NCI-H1436 (cell line): ENCODE measurements at places on chromosomes 7 and 10.

DNA sequence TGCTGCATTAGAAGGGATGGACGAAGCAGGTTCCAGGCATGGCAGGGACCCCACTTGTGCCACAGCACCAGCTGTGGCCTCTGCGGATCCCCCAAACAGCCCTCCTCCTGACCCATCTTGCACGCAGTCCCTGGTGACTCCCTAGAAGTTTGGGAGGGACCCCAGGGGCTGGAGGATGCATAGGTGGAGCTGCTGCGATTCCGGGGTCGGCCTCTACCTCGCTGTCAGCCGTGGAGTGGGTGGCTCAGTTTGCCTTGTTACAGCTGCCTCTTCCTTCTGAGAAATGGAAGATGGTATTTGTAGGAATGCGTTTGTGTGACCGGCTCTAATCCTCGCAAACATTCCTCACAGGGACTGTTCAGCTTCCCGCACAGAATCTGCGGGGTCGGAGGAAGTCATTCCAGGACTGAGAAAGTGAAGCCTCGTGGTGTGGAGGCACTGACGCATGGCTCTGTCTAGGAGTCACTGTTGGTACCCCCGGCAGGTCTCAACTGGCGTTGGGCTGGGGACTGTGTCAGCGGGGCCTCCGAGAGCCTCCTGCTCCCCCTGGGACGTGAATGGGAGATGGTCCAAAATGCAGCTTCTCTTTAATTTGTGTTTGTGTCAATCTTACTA lies 17.5 kb downstream of the PWWP2B start:
- DNase-seq, result no peak

GRCh38 chr10:113080061-113080924 lies 130.2 kb downstream of the TCF7L2 start:
- DNase-seq, result no peak

DNA sequence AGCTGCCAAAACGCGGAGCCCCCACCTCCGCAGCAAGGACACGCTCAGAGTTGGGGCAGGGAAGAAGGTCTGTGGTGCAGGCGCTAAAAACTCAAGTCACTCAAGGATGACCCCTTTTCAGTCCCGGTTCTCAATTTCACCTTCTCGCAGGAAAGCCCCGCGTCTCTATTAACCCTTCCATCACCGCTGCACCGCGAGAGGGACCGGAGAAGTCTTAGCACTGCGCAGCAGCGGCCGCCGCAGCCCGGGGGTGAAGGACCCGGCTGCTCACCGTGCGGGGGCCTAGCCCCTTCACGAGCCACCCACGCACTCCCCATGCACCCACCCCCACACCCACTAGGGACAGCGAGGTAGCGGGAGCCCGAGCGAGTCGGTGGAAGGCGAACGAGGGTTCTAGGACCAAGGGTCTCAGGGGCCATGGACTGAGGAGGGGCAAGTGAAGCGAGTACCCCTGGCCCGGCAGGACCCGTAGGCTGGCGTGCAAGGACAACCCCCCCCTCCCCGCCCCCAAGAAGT lies 162.9 kb downstream of the SH3PXD2A start:
- no peak for DNase-seq

DNA sequence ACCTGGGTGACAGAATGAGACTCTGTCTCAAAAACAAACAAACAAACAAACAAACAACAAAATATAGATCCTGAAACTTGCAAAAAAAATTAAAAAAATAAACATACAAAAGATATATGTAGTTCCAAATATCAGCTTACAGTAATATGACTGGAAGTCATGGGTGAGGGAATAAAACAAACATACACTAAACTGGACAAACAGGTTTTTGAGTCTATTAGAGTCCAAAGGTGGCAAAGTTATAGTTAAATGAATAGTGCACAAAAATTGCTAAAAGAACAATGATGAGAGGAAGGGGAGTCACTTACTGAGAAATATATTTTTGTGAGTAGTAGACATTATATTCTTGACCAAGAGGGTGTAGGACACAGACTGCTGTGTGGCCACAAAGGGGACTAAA lies 16.7 kb upstream of the RSBN1L start:
- DNase-seq, result no peak

DNA sequence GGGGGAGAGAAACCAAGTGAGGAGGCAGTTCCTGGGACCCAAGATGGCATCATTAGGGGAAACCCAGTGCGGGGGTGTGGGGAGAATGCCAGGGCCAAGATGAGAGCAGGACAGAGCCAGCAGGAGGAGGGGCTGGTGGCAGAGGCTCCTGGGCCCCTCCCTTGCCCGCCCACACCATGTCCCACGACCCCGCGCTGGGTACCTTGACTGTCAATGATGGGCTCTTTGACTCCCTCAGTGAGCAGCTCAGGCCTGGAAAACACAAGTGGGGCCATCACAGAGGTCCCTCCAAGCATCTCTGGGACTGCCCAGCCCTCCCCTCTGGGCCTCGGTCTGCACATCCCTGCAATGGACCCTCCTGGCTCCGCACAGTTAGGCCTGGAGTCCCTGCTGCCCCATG lies 75.4 kb downstream of the RABGEF1 start:
- no peak for DNase-seq

- no peak for DNase-seq
Measured at GRCh38 chr7:83643739-83644138, 5.2 kb downstream of the SEMA3E start.

- DNase-seq, result no peak
Measured at GRCh38 chr7:76383089-76383944, 24.5 kb upstream of the YWHAG start.

- DNase-seq, result no peak
Measured at GRCh38 chr7:40827222-40828085, 692.6 kb downstream of the SUGCT start.

DNA sequence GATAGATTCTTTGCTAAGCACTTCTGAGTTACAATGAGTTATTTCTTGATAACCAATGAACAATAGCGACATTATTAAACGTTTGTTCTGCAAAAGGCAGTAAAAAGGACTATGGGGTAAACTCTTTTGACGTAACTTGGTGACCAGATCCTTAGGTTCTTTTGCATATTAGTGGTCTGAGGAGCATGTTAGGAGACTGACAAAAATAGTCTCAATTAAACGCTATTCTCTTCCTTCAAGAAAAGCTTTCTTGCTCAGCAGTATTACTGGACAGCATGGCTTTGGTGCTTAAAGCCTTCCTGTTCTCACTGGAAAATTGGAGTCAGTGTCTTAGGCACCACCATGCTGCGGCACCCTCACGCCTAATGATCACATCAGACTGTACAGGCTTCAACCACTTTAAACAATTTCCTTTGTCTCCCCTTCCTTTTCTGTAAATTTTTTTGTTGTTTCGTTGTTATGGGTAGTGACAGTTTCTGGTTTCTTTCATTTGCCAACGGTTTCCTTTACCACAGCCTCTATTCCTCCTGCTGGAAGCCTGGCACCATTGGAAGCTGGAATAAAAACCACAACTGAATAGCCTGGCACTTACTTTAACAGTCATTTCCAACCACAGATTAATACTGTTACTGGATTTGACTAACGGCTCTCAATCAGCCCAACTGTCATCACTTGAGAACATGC lies 49.2 kb upstream of the FAM133B start:
- no peak for DNase-seq

GRCh38 chr10:55476129-55476528 lies 675.1 kb upstream of the PCDH15 start:
- no peak for DNase-seq

GRCh38 chr10:16828114-16828568 lies 10.9 kb upstream of the RSU1 start:
- DNase-seq, result peak; percentile 67

- no peak for DNase-seq
Measured at GRCh38 chr10:36073796-36074345, 431.8 kb upstream of the FZD8 start.

DNA sequence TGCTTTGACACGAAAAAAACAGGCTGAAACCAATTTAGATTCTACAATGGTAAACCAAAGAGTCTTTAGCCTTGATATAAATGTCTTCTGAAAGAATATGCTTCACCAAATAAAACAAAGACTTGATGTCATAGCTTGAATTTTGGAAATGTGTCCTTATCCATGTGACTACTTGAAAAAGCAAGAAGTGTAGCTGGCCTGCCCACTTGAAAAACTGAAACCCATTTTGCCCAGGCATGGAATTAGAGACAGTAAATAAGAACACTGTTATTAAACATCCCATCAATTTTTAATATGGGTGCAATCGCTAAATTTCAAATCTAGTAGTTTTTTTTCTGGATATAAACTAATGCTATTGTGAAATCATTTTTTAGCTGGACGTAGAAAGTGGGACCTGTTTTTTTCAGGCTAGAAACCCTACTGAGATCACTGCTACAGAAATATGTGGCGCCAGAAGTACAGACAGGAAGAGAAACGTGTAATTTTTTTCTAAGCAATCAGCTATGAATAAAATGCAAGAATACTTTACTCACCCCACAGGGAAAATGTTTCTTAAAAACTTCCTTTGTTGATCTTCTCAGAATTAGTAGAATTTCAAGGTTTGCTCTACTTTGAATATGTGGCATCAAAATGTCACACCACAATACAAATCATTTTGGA lies 56.7 kb downstream of the PIP4K2A start:
- DNase-seq, result no peak

DNA sequence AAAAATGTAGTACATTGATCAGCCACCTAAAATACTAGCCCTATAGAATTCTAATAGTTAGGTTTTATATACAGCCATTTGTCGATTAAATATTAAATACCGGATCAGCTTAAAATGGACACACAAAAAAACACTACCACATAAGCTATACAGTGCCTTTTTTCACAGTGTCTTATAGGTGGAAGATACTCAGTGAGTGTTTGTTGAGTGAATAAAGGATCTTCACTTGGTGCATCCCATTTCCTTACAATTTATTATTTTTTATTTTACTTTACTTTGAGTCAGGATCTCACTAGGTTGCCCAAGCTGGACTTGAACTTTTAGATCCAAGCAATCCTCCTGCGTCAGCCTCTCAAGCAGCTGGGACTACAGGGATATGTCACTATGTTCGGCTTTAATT lies 335.4 kb upstream of the KAT6B start:
- DNase-seq, result no peak

GRCh38 chr10:16995867-16996529 lies 133.6 kb downstream of the CUBN start:
- no peak for DNase-seq

DNA sequence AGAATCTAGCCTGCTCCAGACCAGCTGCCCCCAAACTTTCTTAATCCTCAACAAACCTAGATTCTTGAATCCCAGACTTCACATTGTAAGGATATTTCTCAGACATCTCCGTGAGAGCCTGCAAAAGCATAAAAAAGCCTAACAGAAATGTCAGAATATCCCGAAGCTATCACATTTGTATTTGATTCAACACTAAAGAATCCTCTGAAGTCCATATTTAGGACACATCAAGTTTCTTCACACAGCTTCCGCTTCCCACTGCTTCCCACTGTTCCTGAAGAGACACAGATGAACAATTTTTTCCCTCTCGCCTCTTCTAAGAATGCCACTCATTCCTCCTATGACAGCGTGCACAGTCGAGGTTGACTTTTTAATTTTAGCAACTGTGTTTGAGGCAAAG lies 396.2 kb upstream of the IGFBP3 start:
- no peak for DNase-seq

GRCh38 chr7:46432708-46433107 lies 511.6 kb upstream of the IGFBP3 start:
- no peak for DNase-seq

GRCh38 chr10:69009360-69009759 lies 20.8 kb downstream of the KIFBP start:
- DNase-seq, result no peak

DNA sequence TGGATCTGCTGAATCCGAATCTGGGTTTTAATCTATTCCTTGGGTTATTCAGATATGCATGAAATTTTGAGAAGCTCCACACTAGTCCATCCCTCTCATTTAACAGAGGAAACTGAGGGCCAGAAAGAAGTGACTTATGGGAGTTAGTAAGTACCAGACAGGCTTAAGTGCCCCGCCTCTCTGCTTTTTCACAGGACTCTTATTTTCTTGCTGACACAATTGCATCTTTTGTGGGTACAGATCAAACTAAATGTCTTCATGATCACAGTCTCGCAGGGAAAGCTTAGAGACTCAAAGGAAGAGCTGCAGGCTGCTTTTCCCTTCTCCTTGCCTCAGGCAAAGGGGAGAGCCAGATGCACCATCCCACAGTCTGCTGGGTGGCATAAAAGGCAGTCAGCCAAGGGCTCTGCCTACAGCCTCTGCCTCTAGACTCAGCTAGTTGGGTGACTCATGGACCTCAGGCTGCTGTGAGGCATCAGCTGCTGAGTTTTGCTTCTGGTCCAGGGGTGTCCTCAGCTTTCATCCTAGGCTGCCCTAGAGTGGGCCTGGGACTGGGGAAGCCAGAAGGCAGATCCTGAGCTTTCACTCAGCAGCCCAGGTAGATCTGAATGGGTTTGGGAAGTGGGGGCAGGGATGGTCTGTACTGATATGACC lies 11.6 kb downstream of the GOLGA7B start:
- no peak for DNase-seq

DNA sequence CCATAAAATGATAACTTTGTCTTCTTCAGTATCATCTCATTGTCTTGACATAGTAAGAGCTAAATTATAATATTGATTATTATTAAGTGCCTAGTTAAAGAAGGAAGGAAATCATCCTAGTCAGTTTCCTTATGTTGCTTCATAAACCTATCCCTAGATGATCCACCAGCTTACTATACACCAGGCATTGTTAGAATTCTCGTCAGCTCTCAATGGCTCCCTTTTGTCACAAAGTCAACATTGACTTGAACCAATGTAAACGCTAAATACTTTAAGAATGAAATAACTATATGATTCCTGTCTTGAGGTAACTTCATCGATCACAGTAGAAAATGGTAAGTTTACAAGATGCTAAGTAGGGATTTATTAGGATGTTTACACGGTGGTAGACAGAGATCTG lies 1162.9 kb downstream of the CNTNAP2 start:
- peak; percentile 16 for DNase-seq

GRCh38 chr7:36764929-36765328 lies 40.6 kb upstream of the AOAH start:
- no peak for DNase-seq

- DNase-seq, result no peak
Measured at GRCh38 chr10:129711291-129711690, 244.2 kb downstream of the MGMT start.

DNA sequence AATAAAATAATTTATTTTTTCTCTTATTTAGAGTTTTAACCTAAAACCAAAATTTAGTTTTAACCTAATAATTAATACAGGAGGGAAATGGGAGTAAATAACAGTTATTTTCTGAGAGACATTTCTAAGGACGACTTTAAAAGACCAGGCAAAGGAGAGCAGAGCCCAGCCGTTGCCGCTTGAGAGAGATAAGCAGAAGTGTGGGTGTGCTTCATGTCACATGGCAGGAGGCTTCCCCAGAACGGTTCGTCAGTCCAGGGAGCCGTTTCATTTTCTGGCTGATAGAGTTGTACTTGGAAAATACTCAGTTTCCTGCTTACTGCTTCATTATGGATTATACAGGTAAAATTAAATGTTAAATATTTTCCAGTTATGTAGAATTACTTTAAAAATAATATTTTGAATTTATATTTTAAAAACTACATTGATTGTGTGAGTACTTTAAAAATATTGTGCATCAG lies 61.4 kb downstream of the ST7 start:
- DNase-seq, result no peak
